ENCODE measurements at places on chromosomes 6 and 20. TPM values are rescaled to one million over a fixed set of nuclear protein-coding genes. Genes with fewer than 3 reads are reported as not detected.

DNA sequence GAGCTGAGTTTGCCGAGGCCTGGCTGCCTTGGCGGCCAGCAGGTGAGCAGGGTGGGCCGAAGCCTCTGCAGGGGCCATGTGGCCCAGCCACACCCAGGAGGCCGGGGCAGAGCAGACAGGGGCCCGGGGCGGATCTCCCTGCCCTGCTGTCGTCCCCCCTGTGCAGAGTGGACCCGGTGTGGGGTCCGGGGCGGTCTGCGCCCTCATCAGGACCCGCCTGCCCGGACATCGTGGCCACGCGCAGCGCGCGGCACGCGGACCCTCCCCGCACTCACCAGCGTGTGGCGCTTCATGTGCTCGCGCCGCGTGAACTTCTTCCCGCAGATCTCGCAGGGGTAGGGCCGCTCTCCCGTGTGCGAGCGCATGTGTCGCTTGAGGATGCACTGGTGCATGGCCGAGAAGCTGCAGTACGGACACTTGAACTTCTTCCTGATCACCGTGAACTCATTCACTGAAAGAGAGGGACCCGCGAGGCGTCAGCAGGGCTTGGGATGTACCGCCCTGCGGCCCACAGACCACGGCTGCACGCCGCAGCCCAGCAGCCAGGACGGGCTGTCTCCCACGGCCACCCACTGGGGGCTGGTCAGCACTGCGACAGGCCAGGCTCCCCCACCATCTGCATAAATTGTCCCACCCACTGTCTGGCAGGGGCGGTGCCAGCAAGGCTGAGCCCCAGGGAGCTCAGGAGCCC is 13.0 kb downstream of the SLC2A4RG start:
- H3K4me1 ChIP-seq: no peaks in the 10 kb centered on the region
- no peak overlapping the region for H3K27ac ChIP-seq
- H3K4me3 ChIP-seq: no peak overlapping the region
- no peak for DNase-seq

Gene PAX1
- not detected for total RNA-seq

DNA sequence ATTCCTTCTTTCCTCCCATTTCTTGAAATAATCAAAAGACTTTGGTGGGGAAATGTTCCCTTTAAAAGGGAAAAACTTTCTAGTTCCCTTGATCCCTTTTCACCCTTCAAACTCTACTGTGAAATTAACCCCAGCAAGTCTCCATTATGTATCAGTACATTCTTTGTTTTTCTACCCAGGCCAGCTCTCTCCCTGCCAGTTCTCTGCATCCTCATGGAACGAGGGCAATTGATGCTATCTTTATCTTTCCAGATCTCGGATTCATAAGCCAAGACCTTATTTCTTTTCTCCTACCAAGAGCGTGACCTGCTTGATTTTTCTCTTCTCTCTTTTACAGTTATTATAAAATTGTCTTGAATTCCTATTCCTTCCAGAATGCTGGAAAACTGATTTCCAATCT is 75.8 kb downstream of the ADGRB3 start:
- no peaks in the 10 kb centered on the region for H3K4me1 ChIP-seq
- DNase-seq: no peak
- H3K27me3 ChIP-seq: no peaks in the 10 kb centered on the region
- no peak overlapping the region for H3K4me3 ChIP-seq

DNA sequence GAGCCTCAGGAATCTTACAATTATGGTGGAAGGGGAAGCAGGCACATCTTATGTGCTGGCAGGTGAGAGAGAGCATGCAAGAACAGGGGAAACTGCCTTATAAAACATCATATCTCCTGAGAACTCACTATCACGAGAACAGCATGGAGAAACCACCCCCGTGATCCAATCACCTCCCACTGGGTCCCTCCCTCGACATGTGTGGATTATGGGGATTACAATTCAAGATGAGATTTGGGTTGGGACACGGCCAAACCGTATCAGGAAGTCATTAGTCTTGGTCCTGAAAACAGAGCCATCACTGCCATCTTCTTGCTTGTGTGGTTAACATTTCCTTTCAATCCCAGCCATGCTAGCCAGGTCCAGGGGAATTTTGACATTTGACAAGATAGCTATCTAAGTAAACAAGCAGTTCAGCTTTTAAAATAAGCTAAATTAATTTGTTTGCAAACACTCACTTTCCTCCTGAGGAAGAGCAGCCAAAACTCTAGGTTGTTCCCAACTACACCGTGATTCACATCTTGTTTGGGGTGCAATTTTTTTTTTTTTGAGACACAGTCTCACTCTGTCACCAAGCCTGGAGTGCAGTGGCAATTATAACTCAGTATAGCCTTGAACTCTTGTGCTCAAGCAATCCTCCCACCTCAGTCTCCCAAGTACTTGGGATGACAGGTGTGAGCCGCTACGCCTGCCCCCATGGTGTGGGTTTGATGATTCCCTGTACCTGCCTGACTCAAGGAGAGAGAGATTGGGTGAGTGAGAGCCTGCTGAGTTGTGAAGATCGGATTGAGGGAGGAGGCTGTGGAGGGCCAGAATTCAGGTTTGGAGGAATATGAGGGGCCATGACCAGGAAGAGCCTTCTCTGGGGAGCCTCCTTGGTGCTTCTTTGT is 13.0 kb upstream of the PPP1R14C start:
- no peak for DNase-seq
- H3K36me3 ChIP-seq: no peaks in the 10 kb centered on the region
- H3K27me3 ChIP-seq: no peaks in the 10 kb centered on the region
- no peaks in the 10 kb centered on the region for H3K4me1 ChIP-seq

DNA sequence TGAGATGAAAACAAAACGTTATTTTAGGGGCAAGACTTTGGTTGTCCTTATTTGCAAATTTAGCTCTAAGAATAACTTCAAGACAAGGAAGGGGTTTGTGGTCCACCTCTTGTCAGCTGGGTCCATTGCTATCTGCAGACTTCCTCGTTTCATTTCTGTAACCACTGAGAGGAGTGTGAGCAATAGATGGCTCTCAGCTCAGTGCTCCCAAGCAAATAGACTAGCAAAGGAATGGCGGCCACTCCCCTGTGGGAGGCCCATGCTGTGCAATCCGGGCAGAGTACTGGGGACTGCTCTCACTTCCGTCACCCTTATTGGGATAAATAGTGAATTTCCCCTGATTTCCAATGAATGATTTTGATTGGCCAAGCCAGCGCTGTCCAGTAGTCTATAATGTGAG is 176.6 kb downstream of the ZDHHC14 start:
- no peak for DNase-seq
- H3K27ac ChIP-seq: no peak overlapping the region
- peaks cover 4% of the 10 kb centered on the region for H3K36me3 ChIP-seq
- peaks cover 19% of the 10 kb centered on the region for H3K4me1 ChIP-seq
- H3K27me3 ChIP-seq: no peaks in the 10 kb centered on the region

Gene PXMP4
- total RNA-seq: 3.8 TPM

DNA sequence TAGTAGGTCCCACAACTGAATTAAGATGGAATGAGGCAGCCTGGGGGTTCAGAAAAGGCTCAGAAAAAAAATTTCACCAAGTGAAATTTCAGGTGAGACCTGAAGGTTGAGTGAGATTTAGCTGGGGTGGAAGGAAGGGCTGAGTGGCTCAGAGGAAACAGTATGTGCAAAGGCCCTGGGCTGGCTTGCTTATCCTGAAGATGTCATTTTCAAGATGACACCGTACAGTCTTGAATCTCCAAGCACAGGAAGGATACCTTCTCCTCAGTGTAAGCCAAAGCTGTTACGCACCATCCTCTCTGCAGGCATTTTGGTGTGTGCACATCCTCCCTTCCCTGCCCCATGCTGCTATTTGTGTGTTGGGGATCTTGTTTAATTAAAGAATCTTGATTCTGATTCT is 43.0 kb upstream of the RANBP9 start:
- H3K27me3 ChIP-seq: no peaks in the 10 kb centered on the region
- no peak overlapping the region for H3K4me3 ChIP-seq
- no peak for DNase-seq
- no peaks in the 10 kb centered on the region for H3K36me3 ChIP-seq
- no peak overlapping the region for H3K27ac ChIP-seq

DNA sequence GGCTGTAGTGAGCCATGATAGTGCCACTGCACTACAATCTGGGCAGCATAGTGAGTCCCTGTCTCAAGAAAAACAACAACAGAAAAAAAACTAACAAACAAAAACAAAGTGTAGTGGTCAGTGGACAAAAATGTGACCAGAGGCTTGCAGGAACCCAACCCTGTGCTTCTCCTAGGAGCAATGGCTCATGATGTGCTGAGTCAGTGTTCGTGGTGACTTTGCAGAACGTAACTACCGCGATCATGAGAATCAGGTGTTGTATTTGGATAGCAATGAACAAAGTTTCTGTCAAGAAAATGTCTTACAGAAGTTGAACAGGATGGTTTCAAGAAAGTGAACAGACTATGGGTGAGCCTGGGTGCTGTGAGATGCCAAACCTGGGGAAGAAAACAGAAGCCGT is 18.5 kb upstream of the FOXC1 start:
- H3K27ac ChIP-seq: no peak overlapping the region
- H3K36me3 ChIP-seq: no peaks in the 10 kb centered on the region
- H3K4me3 ChIP-seq: no peak overlapping the region
- no peak for DNase-seq
- H3K4me1 ChIP-seq: peaks cover 5% of the 10 kb centered on the region

GRCh38 chr6:32642720-32643106 is 5.5 kb downstream of the HLA-DQA1 start:
- no peaks in the 10 kb centered on the region for H3K27me3 ChIP-seq
- no peak for DNase-seq
- H3K27ac ChIP-seq: no peak overlapping the region
- no peaks in the 10 kb centered on the region for H3K36me3 ChIP-seq

- no peak overlapping the region for H3K27ac ChIP-seq
- H3K36me3 ChIP-seq: peaks cover 11% of the 10 kb centered on the region
- H3K27me3 ChIP-seq: no peaks in the 10 kb centered on the region
- DNase-seq: peak; percentile 55
- H3K4me3 ChIP-seq: no peak overlapping the region
These were observed 36.8 kb downstream of the TSPYL4 start for GRCh38 chr6:116217069-116217468.

Gene RGS17
- 0.45 TPM for total RNA-seq

Measured in stomach (tissue), 19 donors.